ENCODE measurements at places on chromosomes 4 and X.
A peak's percentile ranks its signal among the peaks of the same experiment; 100 is the strongest.

GRCh38 chr4:71237641-71238040, 101.2 kb upstream of the SLC4A4 start:
- DNase-seq = no peak

GRCh38 chr4:71095545-71095944, 102.1 kb downstream of the DCK start:
- no peak for DNase-seq

DNA sequence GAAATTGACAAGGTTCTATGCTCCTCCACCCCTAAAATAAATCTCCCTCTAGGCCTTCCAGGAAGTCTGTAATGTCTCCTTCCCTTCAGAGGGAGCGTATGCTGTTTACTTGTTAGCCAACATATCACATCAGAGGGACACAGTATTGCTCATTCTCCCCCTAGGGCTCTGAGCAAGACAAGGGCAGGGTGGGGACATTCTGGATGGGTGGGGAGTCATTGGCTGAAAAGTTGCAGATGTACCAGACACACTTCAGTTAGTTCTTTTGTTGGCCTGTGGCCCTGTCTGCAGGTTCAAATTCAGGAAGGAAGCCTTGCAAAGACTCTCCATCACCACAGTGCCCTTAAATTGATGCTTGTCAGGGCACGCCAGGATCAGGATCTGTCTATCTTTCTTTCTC, 106.3 kb upstream of the TEX13D start:
- DNase-seq = no peak

- no peak for DNase-seq
Measured at GRCh38 chr4:64399313-64400109, 9.7 kb downstream of the TECRL start.

DNA sequence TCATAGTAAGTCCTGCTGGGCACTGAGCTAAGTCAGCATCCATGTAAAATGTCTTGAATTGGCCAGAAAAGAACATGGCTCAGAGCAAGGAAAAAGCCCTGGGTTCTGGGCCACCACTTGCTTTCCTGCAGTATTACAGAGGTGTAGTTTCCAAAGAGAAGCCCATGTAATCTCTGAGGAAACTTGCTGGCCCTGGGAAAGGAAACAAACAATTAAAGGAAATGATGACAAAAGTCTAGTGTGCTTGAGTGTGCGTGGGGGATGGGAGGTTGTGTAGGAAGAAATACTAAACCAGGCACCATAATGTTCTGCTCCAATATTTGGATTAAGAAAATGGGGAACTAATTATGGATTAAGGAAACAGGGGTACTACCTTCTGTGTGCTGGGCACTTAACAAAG, 39.5 kb upstream of the SMIM10L2A start:
- no peak for DNase-seq

DNA sequence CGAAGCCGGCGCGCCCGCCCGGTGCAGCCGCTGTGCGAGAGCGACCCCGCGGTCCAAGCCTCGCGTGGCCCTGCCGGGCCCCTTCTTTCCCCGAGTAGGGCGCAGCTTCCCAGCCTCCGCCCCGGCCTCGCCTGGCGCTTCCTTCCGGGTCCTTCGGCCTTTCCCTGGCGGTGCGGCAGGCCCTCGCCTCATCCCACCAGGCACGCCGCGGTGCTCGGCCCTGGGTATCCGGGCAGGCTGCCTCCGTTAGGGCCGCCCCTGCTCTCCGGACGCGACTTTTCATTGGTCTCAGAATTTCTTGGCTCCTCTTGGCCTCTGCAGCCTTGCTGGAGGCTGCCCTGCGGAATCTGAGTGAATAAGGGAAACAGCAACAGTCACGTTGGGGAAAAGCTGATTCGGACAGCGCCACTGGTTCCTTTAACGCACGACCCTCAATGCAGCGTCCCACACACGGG, 429 bp downstream of the UVSSA start:
- DNase-seq = peak; percentile 77

- no peak for DNase-seq
Measured at GRCh38 chr4:27775156-27775555, 914.5 kb downstream of the STIM2 start.

- no peak for DNase-seq
Measured at GRCh38 chr4:6461301-6462165, 10.9 kb downstream of the PPP2R2C start.

GRCh38 chr4:13988353-13989305, 361.1 kb upstream of the BOD1L1 start:
- DNase-seq = peak; percentile 13

DNA sequence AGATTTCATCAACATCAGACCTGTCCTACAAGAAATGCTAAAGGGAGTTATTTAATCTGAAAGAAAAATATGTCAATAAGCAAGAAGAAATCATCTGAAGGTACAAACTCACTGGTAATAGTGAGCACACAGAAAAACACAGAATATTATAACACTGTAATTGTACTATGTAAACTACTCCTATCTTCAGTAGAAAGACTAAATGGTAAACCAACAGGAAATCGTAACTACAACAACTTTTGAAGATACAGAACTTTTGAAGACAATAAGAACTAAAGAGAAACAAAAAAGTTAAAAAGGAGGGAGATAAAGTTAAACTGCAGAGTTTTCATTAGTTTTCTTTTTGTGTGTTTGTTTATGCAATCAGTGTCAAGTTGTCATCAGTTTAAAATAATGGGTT, 12.4 kb downstream of the MED14 start:
- DNase-seq = no peak

GRCh38 chrX:16222151-16222550, 54.9 kb downstream of the MAGEB17 start:
- no peak for DNase-seq

- DNase-seq = no peak
Measured at GRCh38 chr4:154719087-154719486, 24.7 kb upstream of the LRAT start.
